Pericardium fibroblast (primary cell): ENCODE measurements at places on chromosomes 11 and 22. TPM values are rescaled to one million over a fixed set of nuclear protein-coding genes. Genes with fewer than 3 reads are reported as not detected.

ALDH3B1 gene
- total RNA-seq, result 26.4 and 46.8 TPM in 2 replicates

KDM4E gene
- total RNA-seq, result not detected in 2 replicates

SLC6A5 gene
- total RNA-seq, result not detected in 2 replicates

GAL3ST3 gene
- not detected in 2 replicates for total RNA-seq

KIF18A gene
- total RNA-seq, result 0.17 and 0.47 TPM in 2 replicates

PRG3 gene
- total RNA-seq, result not detected in 2 replicates

HYLS1 gene
- 2.1 and 5.3 TPM in 2 replicates for total RNA-seq

PANX3 gene
- total RNA-seq, result not detected in 2 replicates
